ENCODE measurements at places on chromosomes 6 and 20.

- no peak for DNase-seq
Observed at GRCh38 chr6:99993533-99994251, at the start of gene MCHR2. TSS of gene MCHR2 (minus strand) at chr6:99994223. CDS start at chr6:99956147, 38,076 bp downstream.

DNA sequence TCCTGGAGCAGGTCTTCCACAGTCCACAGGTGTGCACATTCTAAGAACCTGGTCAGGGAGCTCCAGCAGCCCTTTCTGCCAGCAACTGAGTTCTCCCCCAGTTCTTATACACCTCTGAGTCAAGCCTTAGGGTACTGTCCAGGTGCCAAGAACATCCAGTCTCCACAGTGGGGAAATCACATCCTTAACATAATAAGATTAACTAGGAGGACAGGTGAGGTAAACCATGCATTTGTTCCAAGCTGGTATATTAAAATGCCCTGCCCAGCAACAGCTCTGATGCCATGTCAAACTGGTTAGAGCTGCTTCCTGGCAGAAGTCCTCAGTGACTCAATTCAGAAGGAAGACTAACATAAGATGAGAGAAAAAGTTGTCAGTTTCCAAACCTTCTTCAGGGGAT lies 303.9 kb upstream of the SGK1 start:
- no peak for DNase-seq

- DNase-seq: no peak
Observed at GRCh38 chr6:9200712-9201111, 765.4 kb upstream of the SLC35B3 start.

- no peak for DNase-seq
Observed at GRCh38 chr6:22411376-22412105, 114.7 kb upstream of the PRL start.

DNA sequence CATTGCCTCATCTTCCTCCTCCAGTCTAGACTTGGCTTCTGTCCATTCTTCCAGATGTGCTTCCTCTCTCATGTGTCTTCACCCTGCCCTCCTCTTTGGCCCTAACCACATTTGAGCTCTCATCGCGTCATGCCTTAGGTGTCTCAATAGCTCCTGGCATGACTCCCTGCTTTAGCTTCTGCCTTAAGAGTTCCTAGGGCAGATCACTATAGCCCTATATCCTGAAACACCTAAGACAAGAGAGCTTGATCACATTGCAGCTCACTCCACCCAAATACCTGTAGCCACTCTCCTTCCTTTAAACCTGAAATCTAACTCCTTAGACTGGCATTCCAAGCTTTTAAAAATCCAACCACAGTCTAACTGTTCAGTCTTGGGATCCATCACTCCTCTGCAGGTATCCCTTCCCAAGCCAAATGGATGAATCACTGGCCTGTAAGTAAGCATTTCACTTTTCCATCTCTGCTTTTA lies 69.0 kb upstream of the STXBP5 start:
- no peak for DNase-seq

GRCh38 chr6:72522735-72523141 lies 99.1 kb upstream of the KCNQ5 start:
- DNase-seq: no peak

GRCh38 chr6:140537834-140538705 lies 1163.6 kb upstream of the CITED2 start:
- DNase-seq: no peak

DNA sequence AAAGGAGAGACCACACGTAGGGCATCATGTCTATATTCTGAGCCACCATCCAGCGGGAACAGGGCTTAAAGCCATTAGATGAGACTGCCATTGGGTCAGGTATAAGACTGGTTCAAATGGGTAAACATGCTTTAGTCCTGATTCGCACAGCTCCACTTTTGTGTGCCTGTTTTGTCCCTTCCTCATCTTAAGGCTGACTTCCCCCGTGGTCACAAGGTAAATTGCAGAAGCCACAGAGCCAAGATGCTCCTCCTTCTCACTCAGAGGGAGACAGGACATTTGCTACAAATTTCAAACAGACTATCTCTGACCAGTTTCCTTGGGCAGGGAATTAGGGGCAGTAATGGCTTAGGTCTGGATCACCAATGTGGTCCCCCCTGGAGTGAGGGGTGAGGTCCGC lies 11.4 kb upstream of the IFNGR1 start:
- DNase-seq: no peak

- no peak for DNase-seq
Observed at GRCh38 chr6:73669005-73669404, 15.2 kb upstream of the SLC17A5 start.

GRCh38 chr6:73264446-73264845 lies 1.4 kb upstream of the KHDC1 start:
- no peak for DNase-seq

DNA sequence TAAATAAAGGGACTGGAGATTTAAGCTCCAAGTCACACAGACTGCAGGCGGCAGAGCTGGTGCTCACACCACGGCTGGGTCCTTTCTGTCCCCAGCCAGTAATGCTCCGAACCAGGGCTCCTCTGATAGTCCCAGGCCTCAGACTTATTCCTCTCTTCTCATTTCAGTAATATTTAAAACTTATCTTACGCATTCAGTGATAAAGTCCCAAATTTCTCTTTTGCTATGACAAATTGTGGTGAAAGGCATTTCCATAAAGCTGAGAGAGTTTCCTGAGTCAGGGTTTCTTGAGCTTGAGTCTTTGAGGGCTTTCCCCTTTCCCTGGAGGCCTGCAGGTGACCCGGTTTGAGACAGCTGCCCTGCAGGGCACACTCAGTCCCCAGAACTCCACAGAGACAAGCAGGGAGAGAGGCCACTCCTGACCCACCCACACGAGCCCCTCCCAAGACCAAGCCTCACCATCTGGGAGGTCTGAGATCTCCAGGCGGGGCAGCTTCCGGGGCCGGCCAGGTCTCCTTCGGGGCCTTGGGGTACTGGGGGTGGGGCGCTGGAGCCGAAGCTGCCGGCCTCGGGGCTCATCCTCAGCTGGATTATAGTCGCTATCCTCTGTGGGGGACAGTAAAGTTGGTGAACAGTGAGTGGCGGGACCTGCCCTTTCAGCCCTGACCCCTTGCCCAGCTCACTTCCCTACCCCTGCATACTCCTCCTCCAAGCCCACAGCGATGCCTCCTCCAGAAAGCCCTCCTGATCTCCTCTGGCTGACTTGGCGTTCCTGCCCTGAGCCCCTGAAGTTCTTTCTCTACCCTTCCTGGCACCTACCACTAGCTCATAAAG lies 6.6 kb downstream of the ZNF335 start:
- DNase-seq: no peak

DNA sequence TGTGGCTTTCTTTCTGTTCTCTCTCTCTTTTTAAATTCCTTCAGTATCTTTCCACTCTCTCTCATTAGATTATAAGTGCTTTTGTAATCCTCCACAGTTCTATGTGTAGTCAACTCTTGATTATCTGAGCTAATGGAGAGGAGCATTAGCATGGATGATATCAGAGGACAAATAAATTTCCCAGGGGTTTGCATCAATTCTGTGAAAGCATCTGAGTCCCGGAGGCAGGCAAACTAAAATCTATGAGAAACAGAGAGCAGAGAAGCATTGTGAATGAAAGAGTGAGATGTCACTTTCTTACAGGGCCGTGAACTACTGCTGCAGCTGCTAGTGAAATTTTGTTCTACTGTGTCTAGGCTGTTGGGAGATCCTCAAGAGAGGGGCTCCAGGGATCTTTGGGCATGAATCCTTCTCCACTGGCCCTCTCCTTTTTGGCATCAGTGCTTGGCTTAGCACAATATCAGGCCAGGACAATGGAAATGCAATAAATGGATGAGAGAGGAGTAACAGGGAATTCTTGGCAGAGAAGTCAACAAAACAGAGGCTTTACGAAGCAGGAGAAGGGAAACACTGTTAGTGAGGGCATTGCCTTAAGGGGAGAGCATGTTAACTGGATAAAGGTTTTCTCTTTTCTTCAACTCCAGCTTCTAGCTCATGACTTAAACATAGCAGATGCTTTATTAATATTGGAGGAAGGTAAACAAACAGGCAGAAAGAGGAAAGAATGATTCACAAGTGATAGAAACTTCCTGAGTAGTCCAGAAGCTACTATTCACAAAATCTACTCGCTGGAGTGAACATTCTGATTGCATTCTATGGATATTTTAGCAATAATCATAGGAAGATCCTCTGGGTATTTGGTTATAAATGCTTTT lies 847.0 kb upstream of the MAP3K7 start:
- DNase-seq: no peak

- DNase-seq: no peak
Observed at GRCh38 chr20:22576733-22577514, 7.4 kb downstream of the FOXA2 start.

- DNase-seq: no peak
Observed at GRCh38 chr6:137362878-137363804, 131.1 kb downstream of the OLIG3 start.

- DNase-seq: no peak
Observed at GRCh38 chr6:140062043-140063020, 687.9 kb upstream of the CITED2 start.

DNA sequence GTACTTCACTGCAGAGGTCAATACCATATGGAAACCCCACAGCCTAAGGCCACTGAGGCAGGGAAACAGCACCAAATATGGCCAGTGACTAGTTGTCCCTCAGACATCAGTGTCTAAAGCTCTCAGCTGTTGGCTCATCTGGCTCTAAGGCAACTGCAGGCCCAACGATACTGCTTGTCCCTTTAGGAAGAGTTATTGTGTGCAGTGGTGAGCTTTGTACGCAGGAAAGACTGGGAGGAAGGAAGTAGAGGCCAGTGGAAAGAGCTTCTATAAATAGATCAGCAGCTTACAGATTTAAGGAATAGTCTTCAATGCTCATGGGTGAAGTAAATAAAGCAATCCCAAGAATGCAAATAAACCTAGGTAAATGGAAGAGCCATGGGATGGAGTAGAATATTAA lies 29.3 kb downstream of the DNAAF9 start:
- no peak for DNase-seq

DNA sequence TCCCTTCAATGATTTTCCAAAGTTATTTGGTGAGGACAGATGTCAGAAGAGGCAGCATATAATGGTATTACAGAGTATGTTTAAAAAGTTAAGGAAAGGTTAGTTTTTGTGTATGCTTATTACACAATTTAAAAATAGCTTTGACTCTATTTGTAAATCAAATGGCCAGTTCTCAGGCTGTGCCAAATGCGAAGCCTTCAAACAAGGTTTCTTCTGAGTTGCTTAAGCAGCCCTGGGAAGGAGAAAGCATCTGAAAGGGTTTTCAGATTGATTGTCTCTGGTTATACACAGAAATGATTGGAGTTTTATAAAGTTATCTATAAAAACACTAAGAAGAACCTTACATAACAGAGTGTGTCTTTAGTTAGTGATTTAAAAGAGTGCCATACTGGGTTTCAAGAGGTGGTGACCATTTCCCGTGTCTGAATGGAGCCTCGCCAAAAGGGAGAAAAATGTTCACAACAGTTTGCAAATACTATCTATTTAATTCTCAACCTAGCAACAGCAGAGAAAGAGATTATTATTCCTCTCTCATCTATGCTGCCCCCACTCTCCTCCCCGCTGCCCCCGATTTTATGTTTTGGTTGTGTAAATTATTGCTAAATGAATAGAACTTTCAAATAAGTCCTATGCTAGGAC lies 16.7 kb downstream of the CD109 start:
- DNase-seq: no peak

DNA sequence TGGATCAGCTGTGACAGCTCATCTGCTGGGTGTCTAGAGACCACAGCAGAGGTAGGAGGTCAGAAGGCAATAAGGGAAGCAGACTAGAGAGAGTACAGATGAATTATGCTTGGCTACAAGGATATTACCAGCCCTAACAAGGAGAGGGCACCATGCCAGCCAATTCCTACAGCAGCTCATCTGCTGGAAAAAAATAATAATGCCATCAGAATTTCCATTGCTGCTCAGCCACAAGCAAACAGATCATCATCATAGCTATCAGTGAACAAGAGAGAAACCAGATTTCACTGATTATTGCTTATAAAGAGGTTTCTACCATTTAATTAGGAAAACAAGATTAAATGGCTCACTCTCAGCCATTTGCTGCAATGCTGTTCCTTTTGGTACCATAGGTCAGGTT lies 66.5 kb downstream of the PSMG4 start:
- no peak for DNase-seq

GRCh38 chr20:31915491-31916280 lies 36.2 kb downstream of the PDRG1 start:
- DNase-seq: no peak

DNA sequence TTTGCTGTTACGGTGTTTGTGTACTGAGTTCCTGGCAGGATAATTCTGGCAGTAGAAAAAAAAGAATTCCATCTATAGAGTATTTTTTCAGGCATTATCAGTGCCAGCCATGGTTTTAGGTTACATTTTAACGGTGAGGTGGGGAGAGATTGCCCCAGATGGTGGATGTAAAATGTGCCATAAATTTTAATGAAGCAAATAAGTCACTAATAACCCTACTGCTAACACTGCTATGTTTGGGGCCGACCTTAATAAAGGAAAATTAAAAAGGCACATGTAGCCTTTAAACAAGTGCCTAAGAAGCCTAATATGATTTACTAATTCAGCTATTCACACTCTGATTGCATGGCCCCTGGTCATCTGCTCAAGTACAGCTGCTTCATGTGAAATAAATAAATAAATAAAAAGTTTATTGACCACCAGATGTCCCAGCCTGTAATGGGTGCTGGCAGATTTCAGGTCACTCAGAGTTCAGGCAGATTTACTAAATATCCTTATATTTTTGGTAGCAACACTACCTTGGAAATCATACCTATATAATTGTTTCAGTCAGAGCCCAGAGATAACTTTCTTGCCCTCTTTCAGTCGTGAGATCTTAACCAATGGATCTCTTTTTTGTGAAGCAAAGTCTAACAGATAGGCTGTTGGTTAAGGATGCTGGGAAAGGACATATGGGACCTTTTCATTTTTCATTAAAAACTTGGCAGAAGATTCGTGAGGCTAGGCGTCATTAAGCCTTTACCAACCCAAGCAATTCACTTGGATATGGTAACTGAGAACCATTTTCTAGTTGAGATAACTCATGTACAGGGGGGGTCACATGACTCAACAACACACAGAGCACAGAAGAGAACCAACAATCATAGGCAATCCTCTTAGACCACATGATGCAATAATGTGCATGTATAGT lies 495.0 kb upstream of the NRSN1 start:
- DNase-seq: no peak

DNA sequence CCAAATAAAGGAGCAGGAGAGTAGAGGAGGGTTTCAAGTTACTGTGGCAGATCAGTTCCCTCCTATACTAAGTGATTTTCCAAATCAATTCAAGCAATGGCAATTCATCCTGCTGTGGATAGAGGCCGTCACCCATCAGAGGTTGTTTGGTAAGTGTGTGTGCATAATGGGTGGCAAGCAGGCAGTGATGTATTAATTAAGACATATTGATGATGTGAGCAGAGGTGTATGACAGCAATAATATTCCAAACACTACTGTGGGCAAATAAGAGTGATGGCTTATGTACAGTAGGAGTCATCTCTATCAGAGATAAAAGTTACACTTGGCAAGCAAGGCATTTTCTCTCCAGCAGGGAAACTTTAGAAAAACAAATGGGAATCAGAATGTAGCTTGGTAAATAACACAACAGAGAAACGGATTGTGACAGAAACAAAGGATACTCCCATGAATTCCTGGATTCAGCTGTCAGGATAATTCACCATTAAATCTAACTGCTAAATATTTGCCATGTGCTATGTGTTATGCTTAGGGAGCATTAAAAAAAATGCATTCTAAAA lies 196.3 kb downstream of the KHDC1L start:
- no peak for DNase-seq
